Epithelial cell of alveolus of lung (primary cell): ENCODE measurements at places on chromosomes 1 and 21. TPM values are rescaled to one million over a fixed set of nuclear protein-coding genes. Genes with fewer than 3 reads are reported as not detected.

Gene UBASH3A
- not detected in 2 replicates for total RNA-seq

Gene CLCA4
- not detected in 2 replicates for total RNA-seq

Gene ANKRD13C
- 12.3 and 19.0 TPM in 2 replicates for total RNA-seq

Gene GALNT2
- total RNA-seq, result 72.7 and 85.6 TPM in 2 replicates

Gene KRTAP10-11
- not detected in 2 replicates for total RNA-seq

Gene RUNX3
- total RNA-seq, result 0.08 and 0.91 TPM in 2 replicates

Gene AMY1C
- total RNA-seq, result not detected in 2 replicates

Gene NPR1
- 0.52 and 1.0 TPM in 2 replicates for total RNA-seq

Gene SLC2A5
- 0.64 and 1.8 TPM in 2 replicates for total RNA-seq

Gene RIMKLA
- 0.13 TPM in 1 of 2 replicates, not detected in the other for total RNA-seq

Gene ITLN2
- not detected in 2 replicates for total RNA-seq

Gene FRRS1
- 5.0 and 7.4 TPM in 2 replicates for total RNA-seq

Gene FNDC5
- 0.13 and 0.24 TPM in 2 replicates for total RNA-seq

Gene RHOU
- 2.7 and 10.1 TPM in 2 replicates for total RNA-seq

Gene KRTAP19-1
- total RNA-seq, result not detected in 2 replicates

Gene PRSS38
- total RNA-seq, result not detected in 2 replicates

Gene PUSL1
- 22.8 and 29.1 TPM in 2 replicates for total RNA-seq

Gene AGBL4
- total RNA-seq, result not detected in 2 replicates
